ENCODE measurements at places on chromosomes 6 and 20. TPM values are rescaled to one million over a fixed set of nuclear protein-coding genes. Genes with fewer than 3 reads are reported as not detected.

Gene DLL1
- 0.36 TPM for total RNA-seq

Gene SLC17A3
- total RNA-seq: not detected

Gene ENPP3
- 0.63 TPM for total RNA-seq

Gene HSPA12B
- not detected for total RNA-seq

Gene IMPG1
- total RNA-seq: not detected

Gene PKIG
- total RNA-seq: 4.7 TPM

Gene LPA
- not detected for total RNA-seq

Gene ARHGAP40
- not detected for total RNA-seq

Gene UBE2C
- total RNA-seq: 137 TPM

Gene PLAGL1
- total RNA-seq: 24.3 TPM

Gene TMC2
- total RNA-seq: not detected

Gene BNIP5
- total RNA-seq: not detected

Gene MAS1
- not detected for total RNA-seq

Gene LTV1
- 61.9 TPM for total RNA-seq

Gene TBXT
- not detected for total RNA-seq

Gene HDGFL1
- total RNA-seq: not detected

Gene SMOC2
- total RNA-seq: not detected

Gene VGLL2
- total RNA-seq: not detected

Gene RALY
- 148 TPM for total RNA-seq

Gene CNR1
- not detected for total RNA-seq

Gene CDSN
- not detected for total RNA-seq

Gene STMND1
- total RNA-seq: not detected

Gene BEND3
- 9.0 TPM for total RNA-seq

Gene LINC00237
- not detected for total RNA-seq

Gene SLA2
- total RNA-seq: 62.9 TPM

Gene RBBP8NL
- not detected for total RNA-seq

Gene SSTR4
- total RNA-seq: not detected

Gene ENPP4
- total RNA-seq: 12.6 TPM

Gene CRISP2
- total RNA-seq: not detected

Gene FAM184A
- 3.4 TPM for total RNA-seq

Gene MRAP2
- total RNA-seq: not detected

Gene RNF144B
- 0.36 TPM for total RNA-seq

Gene UNC5CL
- 1.2 TPM for total RNA-seq

Gene CD93
- 0.46 TPM for total RNA-seq

Gene ADGB
- total RNA-seq: 0.52 TPM

Gene FBXO9
- total RNA-seq: 56.9 TPM

Gene GRM4
- 0.08 TPM for total RNA-seq

Gene GGT7
- 7.3 TPM for total RNA-seq

Gene ACAT2
- 74.2 TPM for total RNA-seq

Gene HLA-A
- 1,039 TPM for total RNA-seq

Gene OR2H1
- not detected for total RNA-seq

Gene FAM83C
- total RNA-seq: not detected

Gene FABP7
- total RNA-seq: not detected

Gene TLDC2
- total RNA-seq: not detected

Gene CAP2
- total RNA-seq: not detected

Gene UST
- 9.0 TPM for total RNA-seq

Gene TGM2
- total RNA-seq: not detected

Gene C6orf163
- 0.95 TPM for total RNA-seq

Gene LTB
- 178 TPM for total RNA-seq

Gene NOTCH4
- total RNA-seq: 1.4 TPM

Gene SEMG1
- not detected for total RNA-seq

Gene SNAP25
- 0.15 TPM for total RNA-seq

Gene EGFL8
- 11.9 TPM for total RNA-seq

Gene PCSK2
- total RNA-seq: not detected

Gene IL17A
- total RNA-seq: 0.78 TPM

Gene LGSN
- total RNA-seq: not detected

Gene NFATC2
- total RNA-seq: 44.3 TPM

Gene ZBTB12
- total RNA-seq: 3.6 TPM

Gene AKAP12
- total RNA-seq: 1.4 TPM

Data from activated CD8-positive, alpha-beta memory T cell treated with anti-CD3 and anti-CD28 coated beads for 36 hours (primary cell).